ENCODE measurements at places on chromosomes 12 and 14. TPM values are rescaled to one million over a fixed set of nuclear protein-coding genes. Genes with fewer than 3 reads are reported as not detected.

Gene MUCL1
- not detected for total RNA-seq

Gene CAPZA3
- total RNA-seq, result 0.24 TPM

Gene AMN
- 4.7 TPM for total RNA-seq

Gene KRT2
- not detected for total RNA-seq

Gene RERGL
- not detected for total RNA-seq

Gene LIMA1
- 107 TPM for total RNA-seq

Gene SLCO1A2
- total RNA-seq, result not detected

Gene LBHD2
- total RNA-seq, result not detected

Gene TOMM20L
- not detected for total RNA-seq

Gene LUM
- 0.21 TPM for total RNA-seq

Gene ATG14
- 13.0 TPM for total RNA-seq

Gene AQP6
- total RNA-seq, result not detected

Gene SSPN
- 1.5 TPM for total RNA-seq

Gene PTPRO
- total RNA-seq, result 0.24 TPM

Gene TRPV4
- total RNA-seq, result 0.72 TPM

Gene BBOF1
- 0.72 TPM for total RNA-seq

Gene PTPN6
- total RNA-seq, result 13.0 TPM

Gene MARK3
- 70.6 TPM for total RNA-seq

Gene ERBB3
- 29.6 TPM for total RNA-seq

Gene KIF26A
- 1.3 TPM for total RNA-seq

Gene YEATS4
- total RNA-seq, result 12.8 TPM

Gene DICER1
- 31.8 TPM for total RNA-seq

Gene KRT8
- 289 TPM for total RNA-seq

Gene EPYC
- total RNA-seq, result not detected

Gene HCAR2
- total RNA-seq, result 6.5 TPM

Gene SLC24A4
- total RNA-seq, result not detected

Gene POTEG
- not detected for total RNA-seq

Gene PPP4R4
- total RNA-seq, result 24.6 TPM

Gene LRRK2
- total RNA-seq, result 1.1 TPM

Gene SERPINA9
- not detected for total RNA-seq

Gene CACNA2D4
- not detected for total RNA-seq

Gene TAS2R14
- 0.96 TPM for total RNA-seq

Gene CDKN3
- 7.5 TPM for total RNA-seq

Gene SPIC
- not detected for total RNA-seq
